Inflammatory macrophage (primary cell): ENCODE measurements at places on chromosomes 2 and 18.

DNA sequence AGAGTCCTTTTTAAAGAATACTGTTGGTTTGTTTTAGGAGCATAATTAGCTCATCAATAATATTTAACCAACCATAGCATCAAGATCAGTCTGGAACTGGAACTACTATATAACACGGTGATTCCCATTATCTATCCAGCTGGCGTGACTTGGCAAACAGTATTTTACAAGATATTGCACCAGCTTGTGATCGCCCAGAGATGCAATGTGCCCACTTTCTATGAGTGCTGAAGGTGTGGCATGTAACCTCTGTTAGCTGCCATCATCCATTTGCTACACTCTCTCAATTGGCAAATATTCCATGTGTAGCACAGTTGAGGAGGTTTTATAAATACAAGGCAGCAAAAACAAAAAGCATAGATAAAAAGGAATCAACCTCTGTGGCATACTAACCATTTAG, 64.9 kb downstream of the FIGN start:
- DNase-seq, result no peak

GRCh38 chr2:187177253-187177652, 270.8 kb downstream of the CALCRL start:
- DNase-seq, result no peak

DNA sequence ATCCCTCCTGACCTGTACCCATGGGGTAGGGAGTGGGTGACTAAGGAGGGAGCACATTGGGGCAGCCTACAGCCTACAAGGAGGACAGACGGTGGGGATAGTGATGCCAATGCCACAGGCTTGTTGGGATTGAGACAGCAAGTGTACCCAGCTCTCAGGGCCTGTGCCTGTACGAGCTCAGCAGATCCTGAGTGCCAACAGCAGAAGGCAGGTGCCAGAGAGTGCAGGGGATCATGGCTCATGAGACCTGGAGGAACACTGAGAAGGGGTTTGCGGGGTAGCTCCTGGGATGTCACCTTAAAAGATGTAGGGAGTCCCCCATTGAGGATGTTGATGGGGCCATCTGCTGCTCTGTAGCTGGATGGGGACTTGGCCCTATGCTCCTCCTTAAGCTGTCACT, 10.3 kb upstream of the SNED1 start:
- DNase-seq, result no peak

GRCh38 chr2:238389988-238390589, 36.6 kb upstream of the ASB1 start:
- peak; percentile 22 for DNase-seq

GRCh38 chr2:205612636-205613035, 69.7 kb upstream of the NRP2 start:
- DNase-seq, result no peak

DNA sequence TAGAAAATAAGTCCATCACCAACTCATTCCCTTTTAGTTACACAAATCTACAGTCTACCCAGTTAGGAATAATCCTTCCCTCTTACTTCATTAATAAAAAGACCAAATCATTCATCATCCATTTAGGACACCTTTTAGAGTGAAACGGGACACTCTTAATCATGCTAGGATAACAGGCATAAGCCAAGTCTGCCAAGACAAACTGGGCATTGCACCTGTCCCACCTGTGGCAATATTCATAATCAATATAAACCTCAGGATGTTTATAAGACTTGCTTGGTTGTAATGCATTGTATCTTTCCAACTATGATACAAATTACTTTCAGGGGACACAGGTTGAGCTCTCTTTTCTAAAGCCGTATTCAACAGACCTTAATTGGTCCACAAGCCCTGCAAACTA, 82.7 kb upstream of the SH3BP4 start:
- DNase-seq, result no peak

DNA sequence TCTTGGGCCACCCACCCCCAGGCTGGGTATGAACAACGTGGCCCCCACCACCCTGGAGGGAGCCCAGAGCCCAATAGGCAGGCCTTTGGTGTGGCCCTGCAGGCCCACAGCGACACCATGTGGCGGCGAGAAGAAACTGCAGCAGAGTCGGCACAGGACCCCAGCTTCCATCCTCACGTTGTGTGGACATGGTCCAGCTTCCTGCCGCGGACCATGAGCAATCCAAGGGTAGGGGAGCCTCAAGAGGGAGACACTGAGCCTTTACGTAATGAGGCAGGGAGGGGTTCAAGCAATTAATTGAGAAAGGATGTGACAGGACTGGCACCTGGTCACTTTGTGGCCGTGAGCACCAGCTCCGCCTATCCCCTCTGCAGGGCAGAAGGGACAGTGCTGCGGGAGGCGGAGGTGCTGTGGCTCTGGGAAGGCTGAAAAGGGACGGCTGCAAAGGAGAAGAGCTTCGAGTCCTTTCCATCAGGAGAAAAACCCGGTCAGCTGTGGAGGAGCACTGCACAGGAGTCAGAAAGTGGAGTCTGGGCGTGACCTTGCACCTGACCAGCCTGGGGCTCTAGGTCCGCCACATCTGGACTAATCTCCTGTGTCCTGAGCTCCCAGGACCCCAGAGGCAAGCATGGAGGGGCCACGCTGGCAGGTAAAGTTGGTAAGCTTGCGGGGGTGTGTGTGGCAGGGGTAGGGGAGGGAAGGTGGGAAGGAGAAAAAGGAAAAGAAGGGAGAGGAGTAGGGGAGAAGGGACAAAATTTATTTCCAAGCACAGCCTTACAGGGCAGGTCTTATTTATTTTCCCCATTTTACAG, 44.9 kb downstream of the TMEM37 start:
- DNase-seq, result peak; percentile 56

GRCh38 chr2:144194326-144195071, 325.4 kb downstream of the ZEB2 start:
- no peak for DNase-seq

DNA sequence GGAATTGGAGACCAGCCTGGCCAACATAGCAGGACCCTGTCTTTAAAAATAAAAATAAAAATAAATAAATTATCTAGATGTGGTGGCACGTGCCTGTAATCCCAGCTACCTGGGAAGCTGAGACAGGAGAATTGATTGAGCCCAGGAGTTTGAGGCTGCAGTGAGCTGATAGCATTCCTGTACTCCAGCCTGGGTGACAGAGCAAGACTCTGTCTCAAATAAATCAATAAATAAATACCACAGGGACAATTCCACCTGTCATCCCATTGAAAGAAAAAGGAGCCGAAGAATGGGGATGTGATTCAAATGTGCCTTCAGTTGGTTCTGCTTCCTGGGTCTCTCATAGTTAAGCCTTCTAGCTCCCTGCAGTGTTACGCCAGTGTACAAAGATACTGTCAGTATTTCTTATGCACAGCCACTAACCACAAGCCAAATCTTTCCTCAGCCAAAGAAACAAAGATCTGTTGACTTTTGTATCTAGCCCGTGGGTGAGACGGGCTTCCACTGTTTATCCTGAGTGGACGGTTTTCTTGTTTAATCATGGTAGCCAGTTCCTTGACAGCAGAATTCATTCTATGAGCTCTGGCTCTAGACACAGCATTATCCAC, 12.6 kb downstream of the LGALSL start:
- peak; percentile 80 for DNase-seq

- DNase-seq, result no peak
Measured at GRCh38 chr2:60861736-60862135, 19.6 kb upstream of the REL start.

DNA sequence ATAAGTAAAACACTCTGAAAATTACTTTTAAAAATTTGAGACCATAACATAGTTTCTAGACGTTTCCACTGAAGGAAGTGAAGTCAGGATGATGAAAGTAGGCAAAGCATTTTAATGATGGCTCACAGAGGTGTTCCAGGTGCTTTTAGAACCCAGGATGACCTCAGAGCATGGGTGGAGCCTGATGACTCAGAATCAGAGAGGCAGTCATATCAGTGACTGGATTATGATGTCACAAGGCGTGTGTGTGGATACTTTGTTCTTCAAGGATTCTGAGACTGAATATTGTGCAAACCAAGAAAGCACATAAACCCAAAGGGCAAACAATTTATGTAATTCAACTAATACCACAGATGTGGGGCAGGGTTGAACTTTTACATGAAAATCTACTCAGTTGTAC, 208.0 kb upstream of the FBXO11 start:
- DNase-seq, result peak; percentile 60

DNA sequence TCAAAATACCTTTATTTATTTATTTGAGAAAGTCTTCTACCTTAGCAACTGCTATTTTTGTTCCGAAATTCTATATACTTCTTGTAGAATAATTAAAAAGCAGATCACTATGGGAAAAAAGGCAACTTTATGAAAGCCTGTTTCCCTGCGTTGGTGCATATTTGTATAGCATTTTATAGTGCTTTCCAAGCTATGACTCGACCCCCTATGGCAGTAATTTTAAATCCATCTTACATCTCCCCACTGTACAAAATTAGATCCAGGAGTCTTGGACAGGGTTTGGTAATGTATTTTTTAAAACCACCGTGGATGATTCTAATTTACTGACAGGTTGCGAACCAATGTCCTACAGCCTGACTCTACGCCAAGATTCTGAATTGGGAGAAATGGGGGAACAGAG, 10.1 kb downstream of the TANK start:
- DNase-seq, result no peak

DNA sequence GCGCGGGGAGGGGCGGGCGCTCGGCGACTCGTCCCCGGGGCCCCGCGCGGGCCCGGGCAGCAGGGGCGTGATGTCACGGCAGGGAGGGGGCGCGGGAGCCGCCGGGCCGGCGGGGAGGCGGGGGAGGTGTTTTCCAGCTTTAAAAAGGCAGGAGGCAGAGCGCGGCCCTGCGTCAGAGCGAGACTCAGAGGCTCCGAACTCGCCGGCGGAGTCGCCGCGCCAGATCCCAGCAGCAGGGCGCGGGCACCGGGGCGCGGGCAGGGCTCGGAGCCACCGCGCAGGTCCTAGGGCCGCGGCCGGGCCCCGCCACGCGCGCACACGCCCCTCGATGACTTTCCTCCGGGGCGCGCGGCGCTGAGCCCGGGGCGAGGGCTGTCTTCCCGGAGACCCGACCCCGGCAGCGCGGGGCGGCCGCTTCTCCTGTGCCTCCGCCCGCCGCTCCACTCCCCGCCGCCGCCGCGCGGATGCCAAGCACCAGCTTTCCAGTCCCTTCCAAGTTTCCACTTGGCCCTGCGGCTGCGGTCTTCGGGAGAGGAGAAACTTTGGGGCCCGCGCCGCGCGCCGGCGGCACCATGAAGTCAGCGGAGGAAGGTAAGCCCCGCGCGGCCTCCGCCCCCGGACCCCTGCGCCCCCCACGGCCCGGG, at the start of gene NFATC1:
Gene NFATC1 (plus strand): TSS at position 170 of the 644 bp plus-strand sequence. CDS start 295 bp downstream, at position 465.
- peak; percentile 64 for DNase-seq
